A549 treated with AZD2906 at 1 μM for 4 hours (cell line): ENCODE measurements at places on chromosomes 5 and 9. TPM values are rescaled to one million over a fixed set of nuclear protein-coding genes. Genes with fewer than 3 reads are reported as not detected.

Gene CDKN2A
- total RNA-seq: 0.15 TPM in 1 of 5 replicates, not detected in the others

Gene SCGB3A2
- not detected in 5 replicates for total RNA-seq

Gene PCDHGA3
- 0.02 to 0.03 TPM in 2 of 5 replicates, not detected in the others for total RNA-seq

Gene CTNNAL1
- 43.3 to 54.4 TPM (median 47.9 TPM) in 5 replicates for total RNA-seq

Gene COL23A1
- total RNA-seq: 0.03 TPM in 1 of 5 replicates, not detected in the others

Gene NR4A3
- total RNA-seq: 1.5 to 2.1 TPM (median 1.9 TPM) in 5 replicates

Gene PTBP3
- 27.1 to 41.0 TPM (median 31.8 TPM) in 5 replicates for total RNA-seq

Gene AQP7
- total RNA-seq: 0.25 to 0.53 TPM (median 0.32 TPM) in 5 replicates

Gene POLE3
- total RNA-seq: 96.3 to 116 TPM (median 103 TPM) in 5 replicates

Gene SH3GL2
- total RNA-seq: 0.06 to 0.41 TPM (median 0.07 TPM) in 5 replicates

Gene FAXDC2
- total RNA-seq: 0.29 to 0.37 TPM (median 0.35 TPM) in 5 replicates

Gene DRD1
- 0.02 to 0.11 TPM (median 0.05 TPM) in 5 replicates for total RNA-seq

Gene RGMB
- 6.5 to 7.3 TPM (median 7.1 TPM) in 5 replicates for total RNA-seq

Gene PCDHGA5
- 0.13 to 0.17 TPM (median 0.16 TPM) in 5 replicates for total RNA-seq

Gene GFPT2
- total RNA-seq: 44.0 to 51.7 TPM (median 48.7 TPM) in 5 replicates

Gene LRRTM2
- not detected in 5 replicates for total RNA-seq

Gene ARSI
- 30.6 to 37.4 TPM (median 32.4 TPM) in 5 replicates for total RNA-seq

Gene FSTL4
- 4.1 to 5.1 TPM (median 4.9 TPM) in 5 replicates for total RNA-seq

Gene CD14
- 3.2 to 4.2 TPM (median 4.0 TPM) in 5 replicates for total RNA-seq

Gene C9orf152
- 0.17 to 0.33 TPM (median 0.19 TPM) in 5 replicates for total RNA-seq

Gene LIFR
- 6.7 to 10.9 TPM (median 8.3 TPM) in 5 replicates for total RNA-seq

Gene ENC1
- 3.3 to 4.4 TPM (median 3.6 TPM) in 5 replicates for total RNA-seq

Gene ADAMTS19
- not detected in 5 replicates for total RNA-seq

Gene BARHL1
- total RNA-seq: 0.02 to 0.03 TPM in 2 of 5 replicates, not detected in the others

Gene TUSC1
- total RNA-seq: 3.4 to 7.1 TPM (median 7.0 TPM) in 5 replicates

Gene SAXO1
- total RNA-seq: not detected in 5 replicates
